Activated CD4-positive, alpha-beta T cell treated with anti-CD3 and anti-CD28 coated beads for 24 hours (primary cell): ENCODE measurements at places on chromosomes 3 and 15.

GRCh38 chr3:72234391-72234790 is 449.4 kb upstream of the PROK2 start:
- no peak for DNase-seq

GRCh38 chr3:58206406-58207011 is 4.3 kb downstream of the DNASE1L3 start:
- no peak for DNase-seq

GRCh38 chr3:116018646-116019045 is 395.3 kb downstream of the GAP43 start:
- no peak for DNase-seq

DNA sequence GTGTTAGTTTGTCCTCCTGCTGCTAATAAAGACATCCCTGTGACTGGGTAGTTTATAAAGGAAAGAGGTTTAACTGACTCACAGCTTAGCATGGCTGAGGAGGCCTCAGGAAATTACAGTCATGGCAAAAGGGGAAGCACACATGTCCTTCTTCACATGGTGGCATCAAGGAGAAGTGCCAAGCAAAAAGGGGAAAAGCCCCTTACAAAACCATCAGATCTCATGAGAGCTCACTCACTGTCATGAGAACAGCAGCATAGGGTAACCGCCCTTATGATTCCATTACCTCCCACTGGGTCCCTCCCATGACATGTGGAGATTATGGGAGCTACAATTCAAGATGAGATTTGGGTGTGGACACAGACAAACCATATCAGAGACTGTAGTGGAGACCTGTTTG is 27.0 kb downstream of the TM2D3 start:
- no peak for DNase-seq

GRCh38 chr15:78313383-78313782 is 14.0 kb upstream of the SKIC8 start:
- no peak for DNase-seq

GRCh38 chr15:83398626-83399025 is 48.5 kb upstream of the SH3GL3 start:
- DNase-seq: no peak

DNA sequence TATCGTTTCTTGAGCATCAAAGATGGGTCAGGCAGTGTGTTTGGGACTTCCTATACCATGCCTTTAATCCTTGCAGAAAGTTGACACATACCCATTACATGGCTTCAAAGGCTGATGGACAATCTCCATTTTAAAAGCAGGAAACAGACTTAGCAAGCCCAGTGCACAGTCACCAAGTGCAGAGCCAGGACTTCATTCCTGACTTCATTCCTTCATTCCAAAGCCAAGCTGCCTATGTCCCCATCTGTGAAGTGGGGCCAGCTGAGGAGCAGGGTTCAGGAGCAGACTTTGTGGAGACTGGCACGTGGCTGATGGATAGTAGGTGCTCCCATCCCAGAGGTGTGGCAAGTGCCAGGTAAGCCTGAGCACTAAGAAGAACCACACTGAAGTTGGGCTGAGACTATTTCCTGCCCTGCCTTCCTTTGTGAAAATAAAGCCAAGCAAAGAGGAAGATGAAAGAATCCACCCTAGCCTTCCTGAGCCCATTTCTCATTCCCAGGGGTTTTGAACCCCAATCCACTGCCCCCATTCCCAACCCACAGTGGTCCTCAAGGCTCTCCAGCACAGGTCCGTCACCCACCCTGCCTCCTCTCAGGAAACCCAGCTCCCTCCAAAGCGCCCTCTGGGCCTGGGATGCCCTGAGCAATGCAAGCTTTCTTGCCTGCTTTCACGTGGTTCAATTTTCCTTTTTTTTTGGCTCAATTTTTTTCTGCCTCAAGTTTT is 1.8 kb downstream of the CX3CR1 start:
- no peak for DNase-seq

GRCh38 chr3:25038271-25038670 is 389.8 kb upstream of the RARB start:
- no peak for DNase-seq

DNA sequence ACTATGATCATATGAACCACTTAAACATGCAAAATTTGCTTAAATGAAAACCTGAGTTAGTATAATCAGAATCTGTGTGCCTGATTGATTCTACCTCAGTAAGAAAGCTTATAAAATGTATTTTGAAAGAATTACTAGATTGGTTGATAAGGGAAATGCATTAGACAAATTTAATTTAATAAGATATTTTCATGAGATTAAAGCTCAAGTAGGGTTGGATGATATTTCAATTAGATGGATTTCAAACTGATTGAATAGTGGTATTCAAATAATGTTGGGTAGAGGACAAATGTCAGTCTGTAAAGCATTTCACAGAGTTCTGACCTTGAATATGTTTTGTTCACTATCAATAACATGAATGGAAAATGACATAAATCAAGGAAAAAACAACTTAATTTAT is 780.4 kb upstream of the ALCAM start:
- no peak for DNase-seq

- DNase-seq: no peak
Observed at GRCh38 chr15:73941871-73942635, 15.8 kb downstream of the LOXL1 start.

- DNase-seq: no peak
Observed at GRCh38 chr3:102841866-102842265, 407.1 kb downstream of the ZPLD1 start.
